ENCODE measurements at places on chromosomes 5 and 9.

DNA sequence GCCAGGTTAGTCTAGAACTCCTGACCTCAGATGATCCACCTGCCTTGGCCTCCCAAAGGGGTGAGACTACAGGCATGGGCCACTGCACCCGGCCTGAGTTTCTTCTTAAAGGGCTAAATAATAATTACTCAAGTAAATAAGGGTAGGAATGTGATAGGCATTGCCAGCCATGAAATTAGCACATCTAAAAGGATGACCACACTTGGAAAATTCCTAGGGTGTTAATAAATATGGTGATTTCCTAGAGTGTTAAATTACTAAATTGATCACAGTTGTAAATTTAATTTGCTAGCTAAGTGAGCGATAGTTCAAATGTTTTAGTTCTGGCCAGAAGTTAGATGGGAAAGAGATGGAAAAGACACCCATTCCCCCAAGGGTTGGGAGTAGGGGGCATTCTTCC is 53.4 kb downstream of the UBAP1 start:
- DNase-seq, result no peak

GRCh38 chr9:76490249-76490990 is 31.4 kb downstream of the GCNT1 start:
- no peak for DNase-seq

- no peak for DNase-seq
These were observed 9.2 kb downstream of the UCK1 start for GRCh38 chr9:131521822-131522221.

DNA sequence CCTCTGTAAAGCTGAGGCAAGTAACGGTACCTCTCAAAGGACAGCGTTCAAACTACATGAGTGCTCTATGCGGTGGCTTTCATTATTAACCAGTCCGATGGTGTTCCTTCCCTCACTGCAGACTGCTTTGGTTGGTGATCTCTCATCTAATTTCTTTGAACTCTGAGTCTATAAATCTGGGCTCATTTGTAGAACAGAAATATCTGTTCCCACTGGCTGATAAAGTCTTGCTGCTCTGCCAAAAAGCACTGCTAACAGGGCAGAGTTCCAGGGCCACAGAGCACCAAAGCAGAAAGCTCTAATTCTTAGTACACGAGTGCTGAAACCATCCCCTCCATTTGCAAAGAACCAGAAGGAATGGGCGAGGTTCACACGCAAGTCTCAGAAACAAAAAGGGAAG is 81.9 kb downstream of the MED27 start:
- DNase-seq, result no peak

- no peak for DNase-seq
These were observed 112.8 kb upstream of the ELL2 start for GRCh38 chr5:96074460-96074859.
